Endothelial cell (in vitro differentiated cells): ENCODE measurements at places on chromosomes 7 and 10. TPM values are rescaled to one million over a fixed set of nuclear protein-coding genes. Genes with fewer than 3 reads are reported as not detected.

Gene CNOT4
- total RNA-seq, result 22.7 TPM

DNA sequence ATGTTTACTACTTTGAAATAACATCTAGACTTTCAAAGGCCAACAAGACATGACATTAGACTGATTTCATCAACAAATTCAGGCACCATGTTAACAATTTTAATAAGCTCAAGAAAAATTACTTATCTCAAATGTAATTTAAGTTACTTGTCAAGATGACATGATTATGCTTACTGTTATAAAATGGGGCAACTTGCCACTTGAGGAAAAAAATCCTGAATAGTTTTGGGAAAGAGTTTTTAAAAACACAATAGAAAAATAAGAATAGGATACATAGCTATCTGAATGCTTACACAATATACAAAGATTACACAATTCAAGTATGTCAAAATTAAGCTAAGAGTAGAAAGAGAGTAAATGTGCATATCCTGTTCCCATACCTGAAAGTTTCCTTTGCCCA, 85.4 kb downstream of the RNF32 start:
- no peak for DNase-seq

- DNase-seq, result no peak
Measured at GRCh38 chr7:108301387-108301786, 154.8 kb downstream of the NRCAM start.

Gene NRF1
- total RNA-seq, result 18.1 TPM

DNA sequence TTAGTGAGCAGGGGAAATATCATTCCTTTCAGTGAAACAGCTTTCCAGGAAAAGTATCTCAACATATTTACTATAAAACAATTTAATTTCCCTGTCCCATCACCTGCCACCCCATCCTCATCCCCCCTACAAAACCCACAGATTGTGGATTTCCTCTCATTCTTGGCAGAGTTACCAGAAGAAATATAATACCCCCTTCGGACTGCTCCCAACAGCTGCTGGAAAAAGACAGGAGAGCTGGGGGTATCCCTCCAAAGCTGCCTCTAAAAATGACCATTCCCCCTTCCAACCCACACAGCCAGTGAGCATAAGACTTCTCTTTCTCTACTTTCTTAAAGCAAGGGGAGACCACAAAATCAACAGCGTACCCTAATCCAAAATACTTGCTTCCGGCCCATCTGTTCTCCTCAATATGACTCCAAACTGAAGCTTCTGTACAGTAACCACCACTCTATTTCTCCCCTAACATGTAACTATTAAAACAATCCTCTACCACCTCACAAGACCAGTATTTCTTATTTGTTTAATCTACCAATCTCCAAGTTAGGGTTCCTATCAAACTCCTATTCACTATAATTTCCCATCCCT, 7.8 kb downstream of the FBXW4 start:
- no peak for DNase-seq

GRCh38 chr10:110717781-110718589, 73.8 kb downstream of the RBM20 start:
- DNase-seq, result no peak

- no peak for DNase-seq
Measured at GRCh38 chr7:48209004-48209600, 37.8 kb downstream of the ABCA13 start.

GRCh38 chr10:61765176-61766087, 102.7 kb downstream of the CABCOCO1 start:
- DNase-seq, result no peak

Gene CTNNA3
- total RNA-seq, result 2.3 TPM

DNA sequence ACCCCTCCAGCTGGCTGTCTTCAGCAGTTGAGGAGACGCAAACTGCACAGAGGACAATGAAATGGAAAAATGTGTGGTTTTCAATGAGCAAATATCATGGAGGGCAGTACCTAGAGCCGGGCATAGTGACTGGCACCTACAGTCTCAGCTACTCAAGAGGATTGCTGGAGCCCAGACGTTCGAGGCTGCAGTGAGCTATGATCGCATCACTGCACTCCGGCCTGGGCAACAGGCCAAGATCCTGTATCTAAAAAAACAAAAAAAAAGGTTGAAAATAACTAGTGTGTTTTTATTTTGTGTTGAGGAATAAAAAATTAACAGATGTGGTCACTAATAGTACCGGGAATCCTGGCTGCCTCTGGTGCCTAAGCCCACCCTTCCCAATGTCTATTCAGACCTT, 345.5 kb downstream of the GALNT17 start:
- no peak for DNase-seq

Gene ANKRD2
- 0.33 TPM for total RNA-seq

- DNase-seq, result no peak
Measured at GRCh38 chr7:139200382-139200781, 30.7 kb upstream of the UBN2 start.

- no peak for DNase-seq
Measured at GRCh38 chr10:72719941-72720592, 28.1 kb downstream of the MCU start.

Gene CUZD1
- 0.54 TPM for total RNA-seq

Gene ZNF722
- not detected for total RNA-seq

- no peak for DNase-seq
Measured at GRCh38 chr10:76210211-76210610, 778.8 kb downstream of the LRMDA start.

DNA sequence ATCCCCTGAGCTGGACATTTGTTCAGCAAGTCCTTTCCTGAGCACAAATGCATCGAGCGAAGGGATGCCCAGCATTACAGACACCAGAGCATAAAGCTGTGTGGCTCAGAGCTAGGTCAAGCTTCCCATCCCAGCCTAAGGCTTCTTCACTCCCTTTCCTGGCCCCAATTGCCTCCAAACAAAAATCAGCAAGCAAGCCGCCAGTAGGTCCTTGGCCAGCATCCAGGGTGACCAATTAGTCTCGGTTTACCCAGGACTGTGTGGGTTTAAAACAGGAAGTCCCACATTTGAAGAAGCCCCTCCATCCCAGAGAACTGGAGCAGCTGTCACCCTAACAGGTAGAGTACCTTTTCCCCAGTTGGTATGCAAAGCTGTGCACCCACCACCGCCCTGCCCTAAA, 51.2 kb downstream of the PRKAG2 start:
- no peak for DNase-seq

GRCh38 chr7:3082831-3083230, 39.2 kb upstream of the CARD11 start:
- DNase-seq, result no peak

- no peak for DNase-seq
Measured at GRCh38 chr10:13993169-13993568, 337.6 kb downstream of the FRMD4A start.

Gene WASHC2A
- total RNA-seq, result 79.3 TPM

- no peak for DNase-seq
Measured at GRCh38 chr10:1382711-1383110, 326.5 kb downstream of the WDR37 start.
